Stimulated activated CD4-positive, alpha-beta T cell treated with anti-CD3 and anti-CD28 coated beads, Interleukin-4, amount 100 ng/mL, for 1 hour (primary cell): ENCODE measurements at places on chromosomes 5 and 9.

- DNase-seq, result no peak
Observed at GRCh38 chr5:64653766-64654560, 36.3 kb upstream of the SHISAL2B start.

GRCh38 chr5:91938441-91938840 is 555.3 kb upstream of the ARRDC3 start:
- DNase-seq, result no peak

DNA sequence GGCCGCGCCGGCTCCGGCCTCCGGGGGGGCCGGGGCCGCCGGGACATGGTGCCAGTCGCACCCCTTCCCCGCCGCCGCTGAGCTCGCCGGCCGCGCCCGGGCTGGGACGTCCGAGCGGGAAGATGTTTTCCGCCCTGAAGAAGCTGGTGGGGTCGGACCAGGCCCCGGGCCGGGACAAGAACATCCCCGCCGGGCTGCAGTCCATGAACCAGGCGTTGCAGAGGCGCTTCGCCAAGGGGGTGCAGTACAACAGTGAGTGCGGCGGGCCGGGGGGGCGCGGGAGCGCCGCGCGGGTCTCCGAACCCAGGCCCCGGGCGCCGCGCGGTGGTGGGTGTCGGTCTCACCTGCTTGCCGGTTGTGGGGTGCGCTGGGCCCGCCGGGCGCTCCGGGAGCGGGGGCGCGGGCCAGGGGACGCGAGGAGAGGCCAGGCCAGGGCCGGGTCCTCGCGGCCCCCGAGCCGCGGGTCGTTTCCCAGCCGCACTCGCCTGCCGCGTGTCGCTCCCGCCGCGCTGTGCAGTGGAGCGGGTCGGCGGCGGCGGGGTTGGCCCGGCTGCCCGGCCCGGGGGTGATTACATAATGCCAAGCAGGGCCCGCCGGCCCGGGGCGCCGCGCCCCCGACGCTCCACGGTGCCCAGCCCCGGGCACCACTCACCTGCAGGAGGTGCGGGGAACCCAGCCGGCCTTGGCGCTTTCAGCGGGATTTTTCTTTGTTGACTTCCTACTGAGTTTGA is 492 bp downstream of the RABL6 start:
- peak; percentile 60 for DNase-seq

- no peak for DNase-seq
Observed at GRCh38 chr5:6454628-6455053, 6.0 kb downstream of the UBE2QL1 start.

- DNase-seq, result no peak
Observed at GRCh38 chr5:173324115-173325001, 3.9 kb downstream of the STC2 start.

DNA sequence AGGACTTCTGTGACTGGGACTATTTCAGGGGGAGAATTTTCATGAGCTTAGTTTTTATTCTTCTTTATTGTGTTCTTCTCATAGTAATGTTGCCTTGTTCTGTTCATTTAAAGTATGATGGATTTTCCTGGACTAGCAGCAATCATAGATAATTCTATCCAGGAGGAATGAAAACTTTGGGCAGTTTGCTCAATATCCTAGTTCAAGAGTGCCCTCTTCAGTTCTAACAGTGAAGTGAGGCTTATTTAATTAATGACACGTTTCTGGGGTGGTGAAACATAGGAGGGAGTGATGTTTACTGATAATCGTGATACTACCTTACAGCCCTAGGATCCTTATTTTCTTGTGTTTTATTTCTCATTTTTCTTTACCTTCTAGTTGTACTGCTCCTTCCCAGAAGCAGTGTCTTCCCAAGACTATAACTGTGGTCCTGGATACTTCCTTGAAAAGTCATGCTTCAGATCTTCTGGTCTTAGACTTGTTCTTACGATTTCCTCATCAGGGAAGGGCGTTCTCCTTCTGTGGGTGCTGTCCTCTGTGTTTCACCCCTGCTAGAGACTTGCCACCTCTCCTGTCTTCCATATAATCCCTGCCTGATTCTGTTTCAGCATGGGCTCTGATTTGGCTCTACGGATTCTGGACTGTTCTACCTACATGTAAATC is 57.4 kb downstream of the CFAP95 start:
- DNase-seq, result no peak

- no peak for DNase-seq
Observed at GRCh38 chr5:141431286-141431685, 979 bp downstream of the PCDHGA12 start.

GRCh38 chr5:163463063-163463435 is 2.6 kb downstream of the HMMR start:
- no peak for DNase-seq

GRCh38 chr5:110386782-110387181 is 339.7 kb downstream of the TMEM232 start:
- no peak for DNase-seq

DNA sequence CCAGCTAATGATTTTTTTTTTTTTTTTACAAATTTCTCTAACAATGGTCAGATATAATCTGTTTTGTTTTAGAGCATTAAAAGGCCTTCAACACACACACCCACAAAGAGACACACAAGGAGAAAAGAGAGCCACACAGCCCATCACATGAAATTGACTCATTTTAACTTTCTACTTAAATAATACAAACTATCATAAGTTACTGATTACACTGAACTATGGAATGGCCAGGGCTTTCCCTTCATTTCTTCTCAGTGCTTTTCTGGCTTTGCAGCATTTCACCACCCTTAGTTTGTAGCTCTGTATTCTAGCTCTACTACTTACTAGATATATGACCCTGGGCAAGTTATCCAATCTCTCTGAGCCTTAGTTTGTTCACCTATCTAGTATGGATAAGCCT is 13.2 kb downstream of the REEP5 start:
- DNase-seq, result no peak

- DNase-seq, result peak; percentile 71
Observed at GRCh38 chr9:133238851-133239532, 29.9 kb upstream of the OBP2B start.

- no peak for DNase-seq
Observed at GRCh38 chr5:157267761-157268480, 2.0 kb downstream of the CYFIP2 start.

GRCh38 chr5:116838011-116838536 is 263.5 kb upstream of the SEMA6A start:
- DNase-seq, result no peak

GRCh38 chr5:174323878-174324281 is 278.4 kb downstream of the NSG2 start:
- no peak for DNase-seq

- DNase-seq, result no peak
Observed at GRCh38 chr5:42636425-42636824, 120.2 kb upstream of the CCDC152 start.

GRCh38 chr5:95784514-95785302 is 37.8 kb downstream of the GLRX start:
- DNase-seq, result no peak

DNA sequence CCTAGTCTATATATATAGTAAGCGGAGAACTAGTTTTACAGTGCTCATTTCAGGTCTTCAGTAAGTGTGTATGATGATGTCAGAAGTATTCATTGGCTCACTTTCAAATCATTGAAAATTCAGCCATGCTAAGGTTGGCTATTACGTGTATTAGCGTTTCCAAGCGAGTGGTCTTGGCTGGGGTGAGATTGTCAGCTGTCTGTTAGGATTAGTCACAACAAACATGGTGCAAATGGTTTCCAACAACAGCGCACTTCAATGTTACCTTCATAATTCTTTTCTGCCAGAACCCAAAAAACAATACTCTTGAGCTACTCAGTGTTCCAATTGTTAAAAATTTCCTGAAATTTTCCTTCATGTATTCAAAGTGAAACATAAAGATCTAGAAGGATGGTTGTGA is 283.0 kb downstream of the AOPEP start:
- no peak for DNase-seq

DNA sequence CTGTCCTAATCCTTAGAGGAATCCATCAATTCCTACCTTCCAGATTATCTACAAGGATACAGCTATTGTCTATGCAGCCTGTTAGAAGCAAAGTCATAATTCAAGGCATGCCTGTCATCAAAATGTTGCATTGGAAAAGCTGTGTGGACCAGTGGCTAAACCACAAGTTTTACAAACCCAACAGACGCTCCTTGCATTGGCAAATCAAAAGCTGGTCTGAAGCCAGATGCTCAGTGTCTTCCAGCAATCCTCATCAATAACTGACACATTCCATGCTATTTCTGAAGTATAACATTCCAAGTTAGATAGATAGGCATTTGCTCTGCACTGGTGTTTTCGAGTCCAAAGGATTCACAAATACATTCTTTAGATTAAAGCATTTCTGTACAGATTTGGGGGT is 213.6 kb downstream of the EBF1 start:
- no peak for DNase-seq

- DNase-seq, result no peak
Observed at GRCh38 chr5:145708169-145708568, 127.0 kb downstream of the PRELID2 start.

- DNase-seq, result no peak
Observed at GRCh38 chr5:34496260-34496691, 159.9 kb upstream of the RAI14 start.
